Omental fat pad (tissue), 4 donors: ENCODE measurements at places on chromosomes 7 and 10.

DNA sequence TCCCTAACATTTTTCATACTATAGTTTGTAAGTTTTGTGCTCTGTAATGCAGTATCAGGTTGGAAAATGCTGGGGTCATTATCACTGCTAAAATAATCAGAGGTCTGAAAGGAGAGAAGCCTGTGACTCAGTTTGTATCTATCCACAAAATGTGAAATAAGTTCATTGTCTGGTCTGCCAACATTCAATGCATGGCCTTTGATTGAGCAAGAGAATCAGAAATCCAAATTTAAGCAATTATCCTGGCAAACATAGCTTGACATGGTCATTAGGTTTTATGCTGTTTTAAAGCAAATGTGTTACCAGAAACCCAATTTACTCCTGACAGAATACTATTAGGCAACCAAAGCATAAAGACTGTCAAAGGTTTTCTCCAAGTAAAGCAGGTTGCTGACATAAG, 709.7 kb upstream of the SEMA3D start:
- no peak for DNase-seq

DNA sequence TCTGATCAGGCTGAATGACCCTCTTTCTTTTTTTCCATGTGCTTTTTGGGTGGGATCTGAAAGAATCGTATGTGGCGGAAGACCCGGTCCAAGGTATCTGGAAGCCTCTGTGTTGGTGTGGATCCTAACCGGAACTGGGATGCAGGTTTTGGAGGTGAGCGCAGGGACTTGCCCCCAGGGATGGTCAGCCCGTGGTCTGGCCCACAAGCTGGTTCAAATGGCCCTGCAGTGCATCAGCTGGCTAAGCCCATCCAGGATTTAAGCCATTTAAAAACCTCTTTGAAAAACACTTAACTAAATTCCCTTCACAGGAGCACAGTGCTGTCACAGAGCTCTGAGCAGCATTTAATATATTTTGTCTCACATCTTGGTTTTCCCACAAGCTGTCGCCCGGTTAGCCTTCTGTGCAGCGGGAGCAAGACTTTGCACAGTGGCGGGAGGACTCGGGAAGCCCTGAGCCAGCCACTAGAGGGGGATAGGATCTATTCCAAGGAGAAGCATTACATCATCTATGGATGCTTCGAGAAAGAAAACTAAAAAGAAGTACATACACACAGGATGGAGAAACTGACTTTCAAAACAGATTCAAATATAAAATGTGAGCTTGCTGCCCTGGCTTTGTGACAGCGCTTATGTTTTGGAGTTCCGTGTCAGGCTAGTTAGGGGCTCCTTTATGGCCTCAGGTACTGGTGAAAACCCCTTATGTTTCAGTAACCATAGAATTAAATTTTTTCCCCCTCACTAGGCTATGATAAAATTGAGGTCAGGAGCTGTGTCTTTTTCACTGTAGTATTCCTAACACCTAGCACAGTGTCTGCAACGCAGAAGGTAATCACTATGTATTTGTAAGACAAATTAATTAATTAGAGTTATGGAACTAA, 11.3 kb downstream of the CPA2 start:
- no peak for DNase-seq

DNA sequence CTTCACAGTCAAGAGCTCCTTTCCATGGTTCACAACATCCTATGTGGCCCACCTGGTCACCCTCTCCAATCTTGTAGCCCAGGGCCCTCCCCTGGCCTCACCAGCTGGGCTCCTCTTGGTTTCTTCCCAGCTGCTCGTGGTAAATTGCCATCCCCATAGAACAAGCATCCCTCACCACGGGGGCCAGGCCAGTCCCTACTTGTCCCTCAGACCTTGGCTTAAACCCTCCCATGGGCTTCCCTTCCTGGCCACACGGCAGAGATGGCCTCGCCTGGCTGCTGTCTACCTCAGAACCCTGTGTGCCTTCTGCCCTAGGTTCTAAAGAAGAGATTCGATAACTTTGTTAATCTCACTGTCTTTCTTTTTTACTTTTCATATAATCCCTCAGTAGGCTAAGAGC, 153.3 kb upstream of the TCERG1L start:
- DNase-seq, result no peak

DNA sequence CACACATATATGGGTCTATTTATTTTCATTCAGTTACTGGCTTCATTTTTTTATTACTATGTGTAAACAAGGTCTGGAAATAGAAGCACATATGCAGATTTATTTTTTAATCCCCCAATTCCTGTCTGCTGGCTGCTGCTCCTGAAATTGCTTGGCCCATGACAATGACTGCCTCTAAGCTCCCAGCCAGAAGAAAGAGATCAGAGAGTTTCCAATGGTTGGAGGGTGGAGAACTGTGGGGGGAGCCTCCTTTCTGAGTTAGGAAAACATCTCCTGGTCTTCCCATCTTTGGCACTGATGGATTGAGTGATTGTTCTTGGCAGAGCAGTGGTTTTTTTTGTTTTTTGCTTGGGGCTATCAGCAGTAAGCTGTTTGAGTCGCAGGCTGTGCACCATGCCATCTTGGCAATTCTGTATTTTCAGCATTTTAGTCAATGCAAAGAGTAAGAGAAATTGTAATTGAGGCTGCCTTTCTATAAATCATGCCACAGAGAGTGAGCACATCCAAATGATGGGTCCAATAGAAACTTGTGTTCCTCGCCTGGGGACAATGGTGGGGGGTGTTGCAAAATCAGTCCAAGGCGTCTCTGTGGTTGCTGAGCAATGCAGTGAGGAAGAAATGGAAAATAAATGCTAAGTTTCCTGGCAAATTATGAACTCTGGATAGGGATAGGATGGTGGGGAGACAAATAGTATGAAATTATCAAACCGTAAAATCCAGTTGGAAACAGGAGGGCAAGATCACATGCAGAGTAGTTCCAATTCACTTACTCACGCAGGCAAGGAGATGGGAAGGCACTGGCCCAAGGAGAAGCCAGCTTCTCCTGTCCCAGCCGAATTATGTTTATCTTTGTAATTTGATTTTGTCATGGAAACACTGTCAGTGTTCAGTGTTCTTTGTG, 382.4 kb downstream of the SORCS3 start:
- no peak for DNase-seq
